ENCODE measurements at places on chromosomes 5 and 9.

- no peak for DNase-seq
These were observed 152.8 kb downstream of the SPOCK1 start for GRCh38 chr5:137346281-137346680.

DNA sequence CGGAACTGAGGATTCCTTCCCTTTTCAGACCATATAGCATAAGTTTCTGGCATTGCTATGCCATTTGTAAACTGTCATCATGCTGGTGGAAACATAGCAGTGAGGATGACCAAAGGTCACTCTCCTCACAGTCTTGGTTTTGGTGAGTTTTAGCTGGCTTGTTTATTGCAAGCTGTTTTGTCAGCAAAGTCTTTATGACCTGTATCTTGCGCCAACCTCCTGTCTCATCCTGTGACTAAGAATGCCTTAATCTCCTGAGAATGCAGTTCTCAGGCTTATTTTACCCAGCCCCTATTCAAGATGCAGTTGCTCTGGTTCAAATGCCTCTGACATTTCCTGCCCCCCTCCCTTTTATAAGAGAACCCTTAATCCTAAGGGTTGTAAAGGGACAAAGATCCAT is 26.7 kb upstream of the GRIA1 start:
- DNase-seq: no peak

DNA sequence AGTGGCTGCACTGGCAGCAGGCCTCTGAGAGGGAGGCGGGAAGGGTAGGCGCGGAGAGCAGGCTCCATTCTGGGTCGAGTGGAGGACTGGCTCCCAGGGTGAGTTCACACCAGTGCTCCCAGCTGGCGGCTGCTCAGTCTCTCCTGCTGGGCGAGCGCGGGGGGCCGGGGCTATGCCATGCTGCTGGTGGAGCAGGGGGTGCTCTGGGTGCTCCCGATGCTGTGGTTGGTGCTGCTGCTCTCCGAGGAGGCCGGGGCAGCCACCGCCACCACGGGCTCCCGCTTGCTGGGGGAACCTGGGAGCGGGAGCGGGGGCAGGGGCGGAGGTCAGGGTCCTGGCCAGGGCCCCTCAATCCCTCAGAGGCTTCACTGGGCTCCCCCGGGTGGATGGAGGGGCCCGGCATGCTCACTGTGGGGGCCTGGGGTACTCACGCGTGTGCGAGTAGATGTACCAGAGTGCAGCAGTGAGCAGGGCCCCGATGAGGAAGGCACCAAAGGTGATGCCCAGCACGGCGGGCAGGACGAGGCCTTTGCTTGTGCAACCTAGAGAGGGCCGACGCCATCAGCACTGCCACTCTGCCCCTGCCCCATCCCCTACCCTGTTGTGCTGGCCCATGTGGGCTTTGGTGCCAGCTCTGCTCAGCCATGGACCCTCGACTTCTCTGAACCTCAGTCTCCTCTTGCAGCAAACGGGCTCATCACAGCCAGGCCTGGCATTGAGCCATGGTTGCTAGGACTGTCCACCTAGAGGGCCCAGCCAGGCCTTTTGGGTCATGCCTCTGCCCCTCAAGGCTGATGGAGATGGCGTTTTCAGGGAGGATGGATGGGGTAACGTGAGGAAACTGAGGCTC is 13.1 kb downstream of the FPGS start:
- no peak for DNase-seq

- DNase-seq: no peak
These were observed 97.7 kb upstream of the LRRTM2 start for GRCh38 chr5:138972836-138973235.

DNA sequence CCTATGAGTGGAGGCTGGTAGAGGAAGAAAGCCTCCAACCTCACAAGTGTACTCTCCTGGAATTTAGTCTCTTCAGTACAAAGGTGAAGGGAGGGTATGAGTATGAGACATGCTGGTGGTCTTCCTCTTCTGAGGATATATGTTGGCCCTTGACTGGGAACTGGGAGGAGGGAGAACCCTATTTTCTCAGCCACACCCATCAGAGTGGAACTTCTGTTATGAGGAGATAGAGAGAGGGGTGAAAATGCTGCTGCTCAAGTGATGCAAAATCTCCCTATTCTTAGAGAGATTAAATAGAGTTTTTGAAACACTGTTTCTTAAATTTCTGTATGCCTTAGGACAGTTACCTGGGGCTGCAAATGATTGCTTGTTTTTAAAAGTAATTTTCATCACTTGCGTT is 203.4 kb upstream of the PRR16 start:
- no peak for DNase-seq

- DNase-seq: no peak
These were observed 11.2 kb downstream of the LIX1 start for GRCh38 chr5:97131139-97131710.

GRCh38 chr5:55276771-55277170 is 30.7 kb downstream of the DHX29 start:
- DNase-seq: no peak

- DNase-seq: no peak
These were observed 39.3 kb upstream of the TDRD7 start for GRCh38 chr9:97372580-97372979.

GRCh38 chr9:36218011-36218410 is 27.3 kb downstream of the CLTA start:
- DNase-seq: no peak

DNA sequence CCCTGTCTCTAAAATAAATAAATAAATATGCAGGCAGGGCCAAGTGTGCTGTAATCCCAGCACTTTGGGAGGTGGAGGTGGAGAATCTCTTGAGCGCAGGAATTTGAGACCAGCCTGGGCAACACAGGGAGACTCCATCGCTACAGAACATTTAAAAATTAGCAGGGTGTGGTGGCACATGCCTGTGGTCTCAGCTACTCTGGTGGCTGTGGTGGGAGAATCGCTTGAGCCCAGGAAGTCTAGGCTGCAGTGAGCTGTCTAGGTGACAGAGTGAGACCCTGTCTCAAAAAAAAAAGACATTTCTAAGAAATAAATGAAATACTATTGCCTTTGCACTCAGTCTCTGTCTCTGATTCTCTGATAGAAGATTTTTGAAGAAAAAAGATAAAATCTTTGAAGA is 1.2 kb upstream of the PCDHGA10 start:
- no peak for DNase-seq

- no peak for DNase-seq
These were observed 94.8 kb downstream of the SLC1A3 start for GRCh38 chr5:36701085-36701698.

DNA sequence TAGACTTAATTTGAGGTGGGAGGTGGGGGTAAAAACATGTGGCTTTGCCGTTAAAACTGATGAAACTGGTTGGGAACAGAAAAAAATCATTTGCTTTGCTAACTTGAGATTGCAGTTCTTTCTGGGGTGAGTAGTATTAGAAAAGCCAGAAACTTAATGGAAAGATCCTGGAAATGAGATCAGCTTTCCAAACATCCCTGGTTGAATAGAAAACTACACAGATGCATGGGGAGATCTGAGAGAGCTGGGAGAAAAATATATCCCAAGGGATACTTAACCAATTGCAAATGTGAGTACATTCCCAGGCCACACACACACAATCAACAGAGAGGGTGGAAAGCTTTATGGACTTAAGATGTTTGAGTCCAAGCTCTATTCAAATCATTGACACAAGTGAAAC is 222.3 kb downstream of the YTHDC2 start:
- DNase-seq: no peak

DNA sequence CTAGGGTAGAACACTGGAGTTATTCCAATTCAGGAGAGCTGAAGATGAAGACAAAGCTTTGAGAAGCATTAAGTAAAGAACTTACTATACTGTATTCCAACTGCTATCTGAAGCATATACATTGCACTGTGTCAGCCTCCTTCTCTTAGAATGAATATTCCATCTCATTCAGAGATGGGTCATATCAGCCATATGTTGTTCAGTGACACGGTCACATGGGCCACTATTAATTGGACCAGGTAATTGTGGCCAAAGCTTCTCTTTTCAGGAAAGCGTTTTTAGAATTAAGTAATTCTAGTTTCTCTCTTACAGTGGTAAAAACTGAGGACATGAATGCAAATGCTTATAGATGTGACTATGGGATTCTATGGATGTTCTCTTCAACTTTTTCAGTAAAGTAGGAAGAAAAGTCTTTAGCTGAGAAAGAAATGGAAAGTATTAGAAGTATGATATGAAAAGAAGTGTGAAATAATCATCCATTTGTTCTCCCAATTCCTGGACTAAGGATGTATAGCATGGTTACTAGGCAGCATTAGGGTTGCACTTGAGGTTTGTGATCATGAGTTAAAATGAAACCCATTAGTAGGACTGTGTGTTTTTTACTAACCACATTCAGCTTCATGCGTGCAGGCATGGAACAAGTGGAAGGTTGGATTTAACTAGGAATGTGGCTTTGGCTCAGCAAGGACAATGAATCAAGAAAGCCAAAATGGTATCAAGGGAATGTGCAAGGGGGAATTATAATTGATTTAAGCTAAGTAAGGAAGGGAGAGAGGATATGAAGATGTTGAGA is 40.9 kb downstream of the CETN3 start:
- no peak for DNase-seq

DNA sequence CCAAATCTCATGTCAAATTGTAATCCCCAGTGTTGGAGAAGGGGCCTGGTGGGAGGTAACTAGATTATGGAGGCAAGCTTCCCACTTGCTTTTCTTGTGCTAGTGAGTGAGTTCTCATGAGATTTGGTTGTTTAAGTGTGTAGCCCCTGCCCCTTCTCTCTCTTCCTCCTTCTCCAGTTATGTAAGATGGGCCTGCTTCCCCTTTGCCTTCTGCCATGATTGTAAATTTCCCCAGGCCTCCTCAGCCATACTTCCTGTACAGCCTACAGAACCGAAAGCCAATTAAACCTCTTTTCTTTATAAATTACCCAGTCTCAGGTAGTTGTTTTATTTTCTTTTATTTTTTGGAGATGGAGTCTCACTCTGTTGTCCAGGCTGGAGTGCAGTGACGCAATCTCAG is 18.2 kb upstream of the TXNDC8 start:
- DNase-seq: no peak

GRCh38 chr9:116686693-116687073 is 422 bp upstream of the TRIM32 start:
- no peak for DNase-seq

DNA sequence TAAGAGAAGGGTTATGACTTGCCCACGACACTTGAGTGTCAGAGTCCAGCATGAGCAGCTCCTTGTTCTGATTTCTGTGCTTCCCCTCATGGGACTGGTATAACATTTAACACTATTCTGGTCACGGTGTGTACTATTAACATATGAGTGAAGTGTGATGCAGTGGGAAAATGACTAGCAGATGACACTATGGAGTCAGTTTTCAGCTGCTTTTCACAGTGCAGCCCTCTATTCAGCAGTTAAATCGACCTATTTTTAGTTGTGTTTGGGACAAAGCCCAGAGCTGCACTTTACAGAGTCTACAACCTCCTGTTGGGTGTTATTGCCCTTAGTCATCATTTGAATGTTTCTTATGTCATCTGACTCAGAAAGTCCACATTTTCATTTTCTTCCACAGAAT is 59.1 kb downstream of the CHSY3 start:
- no peak for DNase-seq

DNA sequence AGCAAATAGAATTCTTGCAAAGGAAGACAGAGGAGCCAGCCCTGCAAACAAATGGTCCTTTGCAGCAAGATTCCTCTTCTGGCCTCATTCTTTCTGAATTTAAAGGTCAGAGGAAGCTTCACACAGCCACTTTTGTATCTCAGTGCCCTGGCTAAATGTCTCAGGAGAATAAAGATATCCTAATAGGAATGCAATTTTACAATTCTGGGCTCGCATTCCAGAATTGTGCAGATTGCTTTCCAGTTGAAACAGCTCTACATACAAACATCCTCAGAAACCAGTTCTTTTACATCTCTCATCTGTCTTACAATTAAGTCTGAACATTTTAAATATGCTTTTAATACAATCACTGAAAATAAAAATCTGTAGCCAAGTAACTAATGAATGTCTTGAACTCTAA is 14.6 kb upstream of the ACOT12 start:
- no peak for DNase-seq

DNA sequence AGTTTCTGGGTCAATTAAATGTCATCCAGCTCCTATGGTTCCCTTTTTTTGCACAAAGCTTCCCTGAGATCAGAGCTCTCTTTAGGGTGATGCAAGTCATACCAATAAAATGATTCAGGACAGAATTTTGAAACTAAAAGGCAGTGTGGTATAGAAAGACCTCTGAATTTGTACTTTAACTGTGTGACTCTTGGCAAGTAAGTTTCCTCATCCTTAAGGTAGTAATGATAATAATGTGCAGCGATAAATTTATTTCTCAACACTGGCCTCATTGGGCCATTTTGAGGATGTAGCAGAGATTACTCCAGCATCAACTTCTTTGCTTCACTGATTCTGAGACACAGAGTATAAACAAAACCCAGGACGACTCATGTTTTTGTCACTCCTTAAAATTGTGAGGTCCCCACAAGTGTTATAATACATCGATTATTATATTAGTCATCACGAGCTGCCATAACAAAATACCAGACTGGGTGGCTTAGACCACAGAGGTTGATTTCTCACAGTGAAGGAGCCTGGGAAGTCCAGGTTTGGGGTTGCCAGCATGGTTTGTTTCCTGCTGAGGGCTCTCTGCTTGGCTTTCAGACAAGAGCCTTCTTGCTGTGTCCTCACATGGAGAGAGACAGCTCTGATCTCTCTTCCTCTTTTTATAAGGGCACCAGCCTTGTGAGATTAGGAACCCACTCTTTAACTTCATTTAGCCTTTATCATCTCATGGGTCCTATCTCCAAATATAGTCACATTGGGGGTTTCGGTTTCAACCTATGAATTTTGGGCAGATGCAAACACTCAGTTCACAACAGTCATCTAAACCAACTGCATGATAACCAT is 293.0 kb downstream of the ZNF608 start:
- DNase-seq: no peak

GRCh38 chr5:30850866-30851265 is 342.6 kb upstream of the CDH6 start:
- no peak for DNase-seq

- no peak for DNase-seq
These were observed 56.8 kb downstream of the HMGCS1 start for GRCh38 chr5:43256261-43256966.

GRCh38 chr9:109913461-109913810 is 133.4 kb downstream of the PALM2AKAP2 start:
- no peak for DNase-seq

DNA sequence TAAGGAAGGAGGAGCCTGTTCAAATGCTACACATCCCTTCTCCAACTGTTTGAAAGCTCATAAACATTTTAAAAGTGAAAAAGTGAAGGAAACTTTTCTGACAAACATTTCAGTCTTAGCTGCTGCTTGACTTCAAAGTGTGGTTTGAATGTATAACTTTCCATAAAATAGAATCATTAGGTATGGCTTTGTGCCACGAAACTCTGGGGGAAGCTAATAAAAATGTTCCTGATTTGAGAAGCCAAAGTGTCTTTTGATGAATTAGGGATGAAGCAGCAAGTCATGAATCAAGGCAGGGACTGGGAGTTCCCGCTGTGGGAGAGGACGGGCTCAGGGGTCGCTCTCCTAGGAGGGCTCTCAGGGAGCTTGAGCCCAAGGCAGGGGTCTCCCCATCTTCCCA is 15.3 kb downstream of the MVB12B start:
- DNase-seq: no peak

DNA sequence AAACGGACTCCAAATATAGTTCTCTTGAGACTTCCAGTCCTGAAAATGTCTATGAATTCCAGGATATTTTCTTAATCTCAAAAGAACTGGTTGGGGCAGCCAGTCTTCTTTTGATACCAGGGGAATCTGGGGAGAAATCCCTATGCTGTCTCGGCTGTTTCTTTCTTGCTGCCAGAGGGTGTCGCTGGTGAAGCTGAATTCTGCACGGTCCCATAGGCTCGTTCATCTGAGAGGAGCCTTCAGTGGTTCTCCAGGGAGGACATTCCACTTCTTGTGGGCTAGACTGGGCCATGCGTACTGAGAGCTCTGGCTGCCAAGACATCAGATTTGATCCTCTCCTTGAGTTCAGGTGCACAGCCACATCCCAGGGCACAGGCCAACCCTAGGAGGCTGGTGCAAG is 155.0 kb upstream of the CLINT1 start:
- DNase-seq: no peak
